ENCODE measurements at places on chromosomes 12 and 14. TPM values are rescaled to one million over a fixed set of nuclear protein-coding genes. Genes with fewer than 3 reads are reported as not detected.

DNA sequence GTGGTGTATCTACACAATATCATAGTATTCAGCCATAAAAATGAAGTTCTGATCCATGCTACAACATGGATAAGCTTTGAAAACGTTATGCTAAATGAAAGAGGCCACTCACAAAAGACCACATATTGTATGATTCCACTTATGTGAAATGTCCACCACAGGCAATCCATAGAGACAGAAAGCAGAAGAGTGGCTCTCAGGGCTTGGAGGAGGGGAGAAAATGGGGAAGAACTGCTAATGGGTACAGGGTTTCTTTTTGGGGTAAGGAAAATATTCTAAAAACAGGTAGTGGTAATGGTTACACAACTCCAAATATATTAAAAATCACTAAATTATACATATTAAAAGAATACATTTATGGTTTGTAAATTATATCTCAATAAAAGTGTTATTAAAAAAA is 16.5 kb downstream of the SCNN1A start:
- no peak for DNase-seq

The EPYC gene
- total RNA-seq: not detected

The NEK9 gene
- total RNA-seq: 32.6 TPM

The HOXC6 gene
- total RNA-seq: 0.89 TPM

The GXYLT1 gene
- 20.1 TPM for total RNA-seq

The POLE2 gene
- 16.2 TPM for total RNA-seq

GRCh38 chr14:104446611-104447010 is 133.0 kb upstream of the C14orf180 start:
- no peak for DNase-seq

The OR6C2 gene
- not detected for total RNA-seq

The GCH1 gene
- 15.2 TPM for total RNA-seq

The SMOC1 gene
- 70.6 TPM for total RNA-seq

The ESR2 gene
- 0.07 TPM for total RNA-seq

- DNase-seq: no peak
Observed at GRCh38 chr12:69897744-69898143, 72.7 kb downstream of the MYRFL start.

DNA sequence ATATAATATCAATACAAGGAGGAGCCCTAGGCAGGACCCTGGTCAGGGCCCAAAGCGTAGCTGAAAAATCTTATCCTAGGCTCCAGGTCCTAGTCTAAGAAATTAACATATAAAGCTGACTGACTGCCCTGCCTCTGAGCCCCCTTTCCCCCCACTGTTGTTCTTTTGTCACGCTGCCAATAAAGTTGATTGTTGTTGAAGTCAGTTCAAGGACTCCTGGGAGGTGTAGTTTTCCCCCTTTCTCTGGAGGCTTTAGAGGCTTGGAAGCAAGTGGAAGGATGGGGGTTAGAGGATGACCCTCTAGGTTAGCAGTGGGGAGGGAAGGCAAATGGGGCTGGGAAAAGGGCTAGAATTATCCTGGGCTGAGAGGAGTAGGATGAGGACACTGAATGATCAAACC is 3.2 kb downstream of the PPP1R1A start:
- DNase-seq: no peak
